ENCODE measurements at places on chromosomes 16 and 17.

DNA sequence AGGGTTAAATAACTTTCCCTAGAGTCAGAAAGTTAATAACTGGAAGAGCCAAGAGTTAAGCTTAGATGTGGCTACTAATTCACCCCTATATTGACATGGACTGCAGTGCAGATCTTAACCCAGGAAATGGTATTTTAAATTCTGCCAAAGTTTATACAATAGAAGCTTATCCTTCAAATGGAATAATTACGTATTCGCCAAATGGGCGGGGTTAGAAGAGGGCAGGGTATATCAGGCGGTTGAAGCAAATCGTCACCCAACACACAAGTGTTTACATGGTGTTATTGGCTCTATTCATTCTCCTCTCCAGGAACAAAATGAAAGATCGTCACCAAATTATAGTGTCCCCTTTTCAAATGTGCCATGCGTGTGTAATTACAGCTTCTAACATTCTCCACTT lies 182.7 kb downstream of the PRKCB start:
- no peak for DNase-seq

GRCh38 chr17:77370586-77370985 lies 229.8 kb downstream of the SEC14L1 start:
- no peak for DNase-seq

GRCh38 chr16:1299012-1299867 lies 10.2 kb upstream of the UBE2I start:
- no peak for DNase-seq

DNA sequence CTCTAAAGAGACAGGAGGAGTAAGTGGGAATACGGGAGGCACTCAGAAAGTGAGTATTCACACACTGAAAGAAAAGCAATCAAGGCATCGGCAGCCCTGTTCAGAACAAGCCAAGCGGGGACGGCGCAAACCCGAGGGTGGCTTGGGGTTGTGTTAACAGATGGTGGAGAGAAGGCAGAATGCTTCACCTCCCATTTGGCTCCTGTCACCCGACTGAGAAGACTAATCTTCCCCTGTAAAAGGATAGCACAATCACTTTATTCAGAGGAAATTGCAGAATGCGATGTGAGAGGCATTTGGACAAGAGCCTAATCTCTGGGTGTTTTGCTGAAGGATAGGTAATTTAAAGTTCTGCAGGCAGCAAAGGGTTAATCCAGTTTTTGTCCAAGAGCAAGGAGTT lies 119.3 kb upstream of the WSCD1 start:
- DNase-seq, result no peak

GRCh38 chr16:79294568-79294967 lies 306.0 kb downstream of the MAF start:
- DNase-seq, result no peak

- no peak for DNase-seq
These were observed 5.0 kb downstream of the TSR3 start for GRCh38 chr16:1346422-1347285.

- DNase-seq, result no peak
These were observed 5.0 kb downstream of the TAX1BP3 start for GRCh38 chr17:3663102-3664011.

DNA sequence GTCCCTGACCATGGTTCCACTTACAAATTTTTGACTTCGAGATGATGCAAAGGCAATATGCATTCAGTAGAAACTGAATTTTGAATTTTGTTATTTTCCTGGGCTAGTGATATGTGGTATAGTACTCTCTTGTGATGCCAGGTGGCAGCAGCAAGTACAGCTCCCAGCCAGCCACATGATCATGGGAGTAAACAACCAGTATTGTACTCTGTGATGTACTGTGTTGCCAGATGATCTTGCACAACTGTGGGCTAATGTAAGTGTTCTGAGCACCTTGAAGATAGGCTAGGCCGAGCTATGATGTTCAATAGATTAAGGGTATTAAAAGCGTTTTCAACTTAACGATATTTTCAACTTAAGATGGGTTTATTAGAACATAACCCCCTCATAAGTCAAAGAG lies 250.8 kb downstream of the STX8 start:
- no peak for DNase-seq

- DNase-seq, result peak; percentile 23
These were observed 46.7 kb downstream of the RNF157 start for GRCh38 chr17:76193591-76193990.

DNA sequence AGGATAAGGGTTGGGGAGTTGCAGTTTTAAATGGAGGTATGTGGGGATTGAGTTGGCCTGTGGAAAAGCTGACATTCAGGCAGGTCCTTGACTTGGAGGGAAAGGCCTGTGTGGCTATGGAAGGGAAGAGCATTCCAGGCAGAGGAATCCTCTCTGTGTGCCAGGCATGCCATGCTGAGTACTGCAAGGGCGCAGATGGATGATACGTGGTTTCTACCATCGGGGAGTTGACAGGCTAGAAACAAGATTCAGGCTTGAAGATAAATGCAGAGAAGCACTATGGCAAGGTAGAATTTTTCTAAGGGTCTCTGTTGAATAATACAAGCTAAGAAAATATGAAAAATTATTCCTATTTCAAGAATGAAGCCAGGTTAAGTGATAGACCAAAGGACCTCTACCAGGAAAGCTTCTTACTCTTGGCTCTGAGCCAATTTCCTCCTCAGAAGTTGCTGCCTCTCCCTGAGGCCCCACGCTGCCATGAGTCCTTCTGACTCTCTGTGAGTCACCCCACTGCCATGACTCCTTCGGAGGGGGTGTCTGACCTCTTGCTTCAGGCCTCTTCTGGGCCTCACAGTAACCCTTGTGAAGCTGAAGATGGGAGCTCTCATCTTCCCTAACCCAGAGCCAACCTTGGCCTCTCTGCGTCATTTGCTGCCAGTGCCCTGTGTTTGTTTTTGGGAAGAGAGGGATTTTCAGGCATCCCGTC lies 75.8 kb downstream of the WNT3 start:
- no peak for DNase-seq

DNA sequence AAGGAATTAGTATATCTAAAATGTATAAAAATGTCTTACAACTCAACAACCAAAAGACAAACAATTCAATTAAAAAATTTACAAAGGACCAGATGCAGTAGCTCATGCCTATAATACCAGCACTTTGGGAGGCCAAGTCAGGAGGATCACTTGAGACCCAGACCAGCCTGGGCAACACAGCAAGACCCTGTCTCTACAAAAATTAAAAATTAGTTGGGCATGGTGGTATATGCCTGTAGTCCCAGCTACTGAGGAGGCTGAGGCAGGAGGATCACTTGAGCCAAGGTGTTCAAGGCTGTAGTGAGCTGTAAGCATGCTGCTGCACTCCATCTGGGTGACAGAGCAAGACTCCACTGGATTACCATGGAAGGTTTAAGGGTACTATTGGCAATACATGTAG lies 33.8 kb downstream of the ZNRF1 start:
- DNase-seq, result no peak
